ENCODE measurements at places on chromosomes 4 and X.
A peak's percentile ranks its signal among the peaks of the same experiment; 100 is the strongest.

- DNase-seq, result peak; percentile 75
Observed at GRCh38 chrX:114976292-114976691, 41.1 kb downstream of the IL13RA2 start.

- peak; percentile 48 for DNase-seq
Observed at GRCh38 chr4:87982446-87983010, 7.0 kb downstream of the SPP1 start.

- no peak for DNase-seq
Observed at GRCh38 chr4:153010146-153010545, 74.0 kb downstream of the FHDC1 start.

- peak; percentile 98 for DNase-seq
Observed at GRCh38 chrX:48539345-48540027, at the start of gene TBC1D25. TBC1D25 (plus strand) TSS chrX:48539714; CDS start chrX:48539798, 84 bp downstream.

DNA sequence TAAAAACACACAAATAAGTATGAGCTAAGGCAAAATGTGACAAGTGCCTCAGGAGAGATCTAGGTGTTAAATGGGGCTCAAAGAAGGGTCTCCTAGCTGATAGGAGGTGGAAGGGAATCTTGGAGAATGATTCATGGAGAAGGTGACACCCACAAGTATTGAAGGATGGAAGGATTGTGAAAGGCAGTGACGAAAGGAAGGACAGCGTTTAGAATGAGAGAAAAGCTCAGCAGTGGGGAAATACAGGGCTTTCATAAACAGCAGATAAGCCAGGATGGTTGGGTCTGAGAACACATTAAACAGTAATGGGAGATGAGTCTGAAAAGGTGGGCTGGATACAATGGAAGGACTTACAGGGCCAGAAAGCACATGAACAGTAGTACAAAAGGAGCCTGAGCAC, 11.5 kb downstream of the ANXA5 start:
- DNase-seq, result peak; percentile 62

DNA sequence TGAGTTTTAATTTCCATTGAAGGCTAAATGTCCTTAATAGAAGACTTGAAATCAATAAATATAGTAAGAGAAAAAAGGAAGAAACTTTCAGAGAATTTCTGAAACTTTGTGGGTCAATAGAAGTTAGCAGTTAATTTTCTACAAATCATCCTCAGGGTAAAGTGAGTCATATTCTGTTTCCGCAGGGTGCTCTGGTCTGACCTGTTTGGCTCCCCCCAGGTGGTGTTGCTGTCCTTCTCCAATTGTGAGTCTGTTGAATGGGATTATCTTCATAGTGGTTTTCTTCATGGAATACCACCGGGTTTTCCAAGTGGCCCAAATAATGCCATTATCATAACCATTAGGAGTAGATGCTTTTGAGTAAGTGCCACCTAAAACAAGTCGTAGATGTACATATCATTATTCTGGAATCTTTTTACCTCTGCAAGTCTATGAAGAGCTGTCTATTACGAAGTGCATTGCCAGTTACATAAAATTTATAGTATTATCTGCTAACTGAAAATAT, 7.7 kb downstream of the FGG start:
- no peak for DNase-seq

- DNase-seq, result no peak
Observed at GRCh38 chrX:75107863-75108509, 48.1 kb downstream of the ABCB7 start.

DNA sequence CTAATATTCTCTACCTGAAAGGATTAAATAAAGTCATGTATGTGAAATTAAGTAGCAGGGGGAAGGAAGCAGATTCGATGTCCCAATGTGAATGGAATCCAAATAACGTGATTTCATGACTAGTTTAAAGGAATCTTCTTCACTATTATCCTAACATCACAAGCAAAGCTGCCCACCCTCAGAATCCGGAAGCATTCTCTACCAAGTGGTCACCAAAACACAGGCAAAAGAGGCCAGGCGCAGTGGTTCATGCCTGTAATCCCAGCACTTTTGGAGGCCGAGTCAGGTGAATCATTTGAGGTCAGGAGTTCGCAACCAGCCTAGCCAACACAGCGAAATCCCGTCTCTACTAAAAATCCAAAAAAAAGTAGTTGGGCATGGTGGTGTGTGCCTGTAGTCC, 212.9 kb downstream of the LDB2 start:
- DNase-seq, result no peak

GRCh38 chr4:183328832-183329231, 6.6 kb upstream of the CLDN24 start:
- DNase-seq, result peak; percentile 81

- peak; percentile 14 for DNase-seq
Observed at GRCh38 chrX:110755061-110755460, 40.6 kb downstream of the CHRDL1 start.

DNA sequence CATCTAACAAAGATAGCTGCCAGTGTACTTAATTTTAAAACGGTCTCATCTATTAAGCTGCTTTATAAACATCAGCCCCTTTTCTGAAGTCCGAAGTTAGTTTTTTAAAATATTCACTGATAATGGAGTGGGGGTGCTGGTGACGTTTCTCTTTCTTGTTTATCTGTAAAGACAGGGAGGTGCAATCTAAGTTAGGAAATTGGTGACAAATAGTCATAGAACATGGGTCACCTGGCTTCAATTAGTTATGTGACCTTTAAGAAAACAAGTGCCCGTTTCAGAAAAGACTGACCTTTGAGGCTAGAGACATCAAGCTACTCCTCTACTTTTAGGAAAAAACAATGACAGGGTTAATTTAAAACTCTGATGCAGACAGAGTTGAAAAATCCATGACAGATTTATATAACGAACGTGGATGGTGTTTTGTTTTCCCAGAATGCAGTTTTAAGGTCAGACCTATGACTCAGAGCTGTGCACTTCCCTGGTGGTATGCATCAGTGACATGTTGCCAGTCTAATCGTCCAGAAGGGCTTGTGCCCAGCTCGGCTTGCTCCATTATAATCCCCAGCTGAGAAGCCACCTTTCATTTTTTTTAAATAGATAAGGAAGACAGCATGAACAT, 38.2 kb downstream of the FHL1 start:
- DNase-seq, result peak; percentile 62

- no peak for DNase-seq
Observed at GRCh38 chrX:41516456-41516855, 69.3 kb downstream of the NYX start.

DNA sequence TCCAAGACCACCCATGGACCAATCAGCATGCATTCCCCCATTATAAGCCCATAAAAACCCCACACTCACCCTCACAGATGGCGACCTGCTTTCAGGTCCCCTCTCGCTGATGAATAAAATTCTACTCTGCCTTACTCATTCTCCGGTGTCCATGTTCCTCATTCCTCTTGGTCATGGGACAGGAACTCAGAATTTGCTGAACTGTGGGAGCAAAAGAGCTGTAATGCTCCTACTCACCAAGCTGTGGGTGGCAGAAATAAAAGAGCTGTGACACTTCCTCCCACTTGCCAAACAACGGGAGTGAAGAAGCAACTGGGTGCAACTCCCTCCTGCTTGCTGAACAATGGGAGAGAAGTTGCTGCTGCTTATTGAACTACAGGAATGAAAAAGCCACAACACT, 168.5 kb upstream of the PCDH18 start:
- DNase-seq, result peak; percentile 50

DNA sequence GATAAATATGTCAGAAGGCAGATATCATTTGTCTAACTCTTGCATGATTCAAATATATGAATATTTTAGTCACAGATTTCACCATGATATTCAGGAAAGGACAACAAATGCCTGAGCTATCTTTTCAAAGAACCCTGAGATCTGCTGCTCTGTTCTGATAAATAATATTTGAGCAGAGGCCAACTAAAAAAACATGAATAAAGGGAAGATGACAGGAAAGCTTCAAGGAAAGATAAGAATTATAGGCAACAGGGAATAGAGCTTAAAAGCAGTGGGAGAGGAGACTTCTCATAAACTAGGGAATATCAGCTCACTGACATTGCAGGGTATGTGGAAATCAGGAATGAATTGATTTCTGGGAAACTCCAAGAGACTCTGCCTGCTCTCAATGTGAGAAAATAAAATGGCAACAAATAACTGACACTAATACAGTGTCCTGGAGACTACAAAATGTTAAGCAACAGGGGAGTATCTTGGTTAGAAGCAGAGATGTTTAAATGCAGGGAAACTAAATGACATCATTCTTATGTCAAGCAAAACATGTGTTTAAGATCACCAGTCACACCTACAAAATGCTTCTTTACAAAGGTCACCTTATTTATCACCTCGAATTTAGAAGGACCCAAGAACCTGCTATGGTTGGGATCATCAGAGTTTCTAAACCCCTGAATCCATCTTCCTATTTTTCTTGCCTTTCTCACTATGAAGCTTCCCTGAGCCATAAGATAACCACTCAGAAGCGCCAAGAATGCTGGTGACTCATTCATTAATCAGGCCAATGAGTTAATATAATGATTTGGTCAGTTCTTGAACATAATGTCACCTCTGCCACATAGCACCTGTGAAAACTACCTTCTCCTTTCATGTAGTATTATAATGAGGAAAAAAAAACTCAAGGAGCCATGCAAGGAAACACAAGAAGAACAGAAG, 78.1 kb downstream of the NDST3 start:
- DNase-seq, result peak; percentile 5

GRCh38 chrX:150940844-150941495, 42.2 kb upstream of the HMGB3 start:
- no peak for DNase-seq

DNA sequence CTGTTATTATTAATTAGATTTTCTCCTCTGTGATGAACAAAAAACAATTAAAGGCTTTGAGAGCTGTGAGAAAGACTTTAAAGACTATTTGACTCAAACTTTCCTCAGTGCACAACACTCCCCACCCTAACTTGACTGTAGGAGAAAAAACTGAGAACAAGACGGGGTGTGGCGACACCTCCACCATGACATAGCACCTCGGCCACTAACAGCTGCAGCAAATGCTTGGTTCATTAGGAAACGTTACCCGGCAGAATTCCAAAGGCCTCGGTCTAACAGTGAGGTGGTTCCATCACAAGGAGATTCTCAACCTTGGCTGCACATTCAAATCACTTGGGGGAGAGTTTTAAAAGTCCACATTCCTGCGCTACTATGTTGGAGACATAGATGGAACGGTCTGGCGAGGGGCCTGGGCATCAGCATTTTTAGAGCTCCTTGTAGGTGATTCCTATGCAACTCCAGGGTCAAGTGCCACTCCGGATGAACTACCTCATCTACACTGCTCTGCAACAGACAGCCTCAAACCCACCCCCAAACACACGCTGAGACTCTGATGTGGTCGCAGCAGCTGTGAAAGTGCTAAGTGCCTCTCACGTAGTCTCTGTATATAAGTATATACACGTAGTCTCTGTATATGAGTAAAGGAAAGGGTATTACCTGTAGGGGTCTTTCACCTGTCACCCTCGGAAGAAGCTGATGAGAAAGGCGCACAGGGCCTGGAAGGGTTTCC, 1.0 kb downstream of the FGFBP2 start:
- no peak for DNase-seq
